ENCODE measurements at places on chromosomes 12 and 14.

DNA sequence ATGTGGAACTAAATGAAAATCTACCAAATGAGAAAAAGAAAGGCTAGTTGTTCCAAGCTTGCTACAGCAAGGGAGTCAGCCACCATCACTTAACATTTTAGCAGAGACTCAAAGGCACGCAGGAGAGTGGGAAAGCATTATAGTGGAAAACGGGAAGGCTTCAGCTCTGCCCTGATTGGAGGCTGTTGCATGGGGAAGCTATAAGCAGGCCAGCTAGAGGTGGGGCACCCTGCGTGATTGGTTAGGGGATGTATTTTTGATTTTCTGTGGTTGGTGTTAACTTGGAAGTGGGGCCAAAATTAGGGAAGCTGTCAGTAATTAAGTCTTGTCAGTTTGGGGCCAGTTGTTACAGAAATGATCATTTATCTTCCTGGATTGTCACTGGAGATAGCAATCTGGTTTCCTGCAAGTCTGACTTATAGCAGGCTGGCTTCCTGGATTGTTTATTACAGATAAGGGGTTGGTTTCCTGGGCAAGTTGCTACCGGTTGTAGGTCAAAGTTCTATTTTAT lies 93.9 kb downstream of the FAR2 start:
- no peak for DNase-seq

- no peak for DNase-seq
Observed at GRCh38 chr12:18990856-18991255, 138.7 kb upstream of the PLEKHA5 start.

DNA sequence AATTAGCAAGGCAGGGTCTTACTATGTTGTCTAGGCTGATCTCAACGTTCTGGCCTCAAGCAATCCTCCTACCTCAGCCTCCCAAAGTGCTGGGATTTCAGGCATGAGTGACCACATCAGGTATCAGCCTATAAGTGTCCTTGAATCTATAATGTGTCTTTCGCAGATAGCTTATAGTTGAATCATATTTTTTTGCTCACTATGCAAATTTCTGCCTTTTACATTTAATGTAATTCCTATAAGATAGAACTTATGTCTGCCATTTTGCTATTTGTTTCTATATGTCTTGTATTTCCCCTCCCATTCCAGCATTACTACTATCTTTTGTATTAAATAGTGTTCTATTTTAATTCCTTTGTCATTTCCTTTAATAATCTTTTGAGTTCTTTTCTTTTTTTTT lies 10.5 kb upstream of the ATF7 start:
- DNase-seq = no peak

DNA sequence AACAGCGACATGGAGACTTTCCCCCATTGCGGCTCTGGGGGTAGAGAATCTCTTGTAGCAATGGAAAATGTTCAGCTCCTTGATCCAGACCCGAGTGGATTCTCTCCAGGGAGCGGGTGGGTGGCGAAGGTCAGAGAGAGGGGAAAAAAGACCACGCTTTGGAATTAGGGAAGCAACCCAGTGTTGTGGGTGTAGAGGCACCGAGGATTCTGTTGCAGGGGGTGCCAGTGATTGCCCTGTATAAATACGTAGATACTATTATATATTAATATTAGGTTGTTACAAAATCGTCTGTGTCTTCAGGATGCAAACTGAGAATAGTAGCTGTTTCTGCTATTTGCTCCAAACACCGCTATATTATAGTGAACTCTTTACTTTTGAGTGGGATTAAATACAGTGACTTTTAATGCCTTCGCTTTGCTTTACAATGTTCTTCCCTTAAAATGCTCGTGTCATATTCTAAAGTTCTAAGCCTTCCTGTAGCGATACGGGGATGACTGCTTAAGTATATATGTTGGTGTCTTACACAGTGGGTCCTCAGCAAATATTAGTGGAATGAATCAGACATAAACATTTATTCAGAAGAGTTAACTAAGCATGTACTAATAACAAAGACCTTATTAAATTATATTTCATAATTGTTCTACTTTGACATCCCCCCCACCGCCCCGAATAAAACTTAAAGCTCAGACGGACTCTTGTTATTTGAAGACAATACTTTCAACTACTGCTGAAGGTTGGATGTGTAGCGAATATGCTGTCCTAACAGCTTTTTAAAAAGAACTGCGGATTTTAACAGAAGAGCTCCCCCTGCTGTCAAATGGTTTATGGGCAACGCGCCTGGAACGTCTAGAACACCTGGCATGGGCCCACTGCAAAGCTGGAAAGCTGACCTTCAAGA lies 136.4 kb upstream of the KRAS start:
- peak; percentile 89 for DNase-seq

GRCh38 chr12:57535764-57536596 lies 11.0 kb downstream of the DCTN2 start:
- DNase-seq = peak; percentile 48

- DNase-seq = no peak
Observed at GRCh38 chr14:69501423-69501838, 16.9 kb downstream of the PLEKHD1 start.

GRCh38 chr12:67826946-67827720 lies 162.1 kb upstream of the IFNG-AS1 start:
- DNase-seq = no peak

DNA sequence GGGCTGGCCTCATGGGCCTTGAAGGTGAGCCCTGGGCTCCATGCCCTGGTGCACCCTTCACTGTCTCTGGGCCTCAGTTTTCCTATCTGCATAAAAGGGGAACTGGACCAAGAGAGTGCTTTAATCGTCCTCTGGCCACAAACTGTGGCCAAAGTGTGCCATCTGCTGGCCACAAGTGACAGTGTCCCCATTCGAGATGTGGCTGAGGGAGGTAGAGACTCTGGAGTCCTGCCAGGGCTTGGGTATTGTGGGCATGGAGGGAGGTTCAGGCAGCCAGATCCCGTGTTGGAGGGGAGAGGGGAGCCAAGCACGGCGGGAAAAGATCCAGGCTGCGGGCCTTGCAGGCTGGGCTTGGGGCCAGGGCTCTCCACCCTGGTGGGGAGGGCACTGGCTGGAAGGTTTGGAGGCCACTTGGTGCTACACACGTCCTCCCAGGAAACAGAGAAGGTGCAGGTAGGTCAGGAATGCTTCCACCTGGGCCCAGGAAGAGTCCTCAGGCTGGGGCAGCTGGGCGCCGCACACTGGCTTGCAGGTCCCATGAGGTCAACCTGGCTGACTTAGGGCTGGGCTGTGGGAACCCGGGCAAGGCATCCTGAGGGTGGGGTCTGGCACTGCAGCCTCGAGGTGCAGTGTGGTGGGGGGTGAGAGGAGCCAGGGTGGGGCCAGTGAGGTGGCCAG lies 7.3 kb upstream of the KIF26A start:
- peak; percentile 61 for DNase-seq

- no peak for DNase-seq
Observed at GRCh38 chr12:132251741-132252490, 77.5 kb downstream of the GALNT9 start.

GRCh38 chr12:76852106-76852505 lies 26.7 kb downstream of the CSRP2 start:
- DNase-seq = no peak

DNA sequence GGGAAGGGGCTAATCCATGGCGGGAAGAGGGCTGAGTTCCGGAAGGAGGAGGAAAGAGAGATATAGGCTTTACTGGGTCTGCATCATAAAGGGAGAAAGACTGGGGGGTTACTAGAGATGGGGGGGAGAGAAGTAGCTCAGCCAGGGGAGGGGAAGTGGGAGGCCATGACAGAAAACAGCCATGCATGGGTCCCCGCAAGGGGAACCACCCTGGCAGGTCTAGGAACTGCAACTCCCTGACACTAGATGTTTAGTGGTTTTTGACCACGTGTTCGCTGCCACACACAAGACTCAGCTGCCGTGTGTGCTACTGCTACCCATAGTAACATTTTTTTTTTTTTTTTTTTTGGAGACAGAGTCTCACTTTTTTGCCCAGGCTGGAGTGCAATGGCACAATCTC lies 145.0 kb downstream of the RIMBP2 start:
- DNase-seq = no peak

GRCh38 chr12:131194166-131194565 lies 240.5 kb downstream of the ADGRD1 start:
- DNase-seq = no peak

DNA sequence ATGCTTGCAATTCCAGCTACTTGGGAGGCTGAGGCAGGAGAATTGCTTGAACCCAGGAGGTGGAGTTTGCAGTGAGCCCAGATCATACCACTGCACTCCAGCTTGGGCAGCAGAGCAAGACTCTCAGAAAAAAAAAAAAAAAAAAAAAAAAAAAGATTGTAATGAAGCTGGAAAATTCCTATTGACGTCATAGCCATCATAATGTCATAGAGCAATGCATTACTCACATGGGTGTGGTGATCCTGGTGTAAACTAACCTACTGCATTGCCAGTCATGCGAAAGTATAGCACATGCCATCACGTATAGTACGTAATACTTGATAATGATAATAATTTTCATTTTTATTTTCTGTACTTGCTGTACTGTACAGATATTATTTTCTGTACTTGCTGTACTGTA lies 42.7 kb upstream of the NID2 start:
- DNase-seq = no peak

DNA sequence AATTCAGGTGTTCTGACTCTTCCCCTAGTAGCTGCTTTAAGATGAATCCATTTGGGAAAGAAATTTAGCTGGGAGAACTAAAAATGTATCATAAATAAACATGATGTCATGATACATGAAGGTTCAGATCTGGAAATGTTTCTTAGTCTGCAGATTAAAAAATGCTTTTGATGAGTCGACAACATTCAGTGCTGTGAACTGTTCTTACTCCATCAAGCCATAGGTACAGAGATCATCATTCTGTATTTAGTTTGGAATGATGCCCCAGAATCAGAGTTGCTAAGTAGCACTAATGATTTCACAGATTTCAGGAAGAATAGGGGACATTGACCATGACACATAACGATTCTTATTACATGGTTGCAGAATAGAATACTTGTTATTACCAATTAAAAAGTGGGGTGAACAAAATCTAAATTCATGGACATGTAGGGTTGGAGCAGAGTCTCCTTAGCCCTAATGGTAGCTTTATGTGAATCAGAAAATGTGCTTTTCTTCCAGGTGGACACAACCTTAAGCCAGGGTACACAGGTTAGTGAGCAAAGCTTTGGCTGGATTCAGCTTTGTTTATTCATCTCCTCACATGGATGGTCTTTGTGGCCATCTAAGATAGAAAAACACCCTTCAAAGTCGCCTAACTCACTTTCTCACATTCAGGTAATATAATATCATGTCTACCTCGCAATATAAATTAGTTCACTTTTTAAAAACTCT lies 205.4 kb upstream of the SEL1L start:
- no peak for DNase-seq

DNA sequence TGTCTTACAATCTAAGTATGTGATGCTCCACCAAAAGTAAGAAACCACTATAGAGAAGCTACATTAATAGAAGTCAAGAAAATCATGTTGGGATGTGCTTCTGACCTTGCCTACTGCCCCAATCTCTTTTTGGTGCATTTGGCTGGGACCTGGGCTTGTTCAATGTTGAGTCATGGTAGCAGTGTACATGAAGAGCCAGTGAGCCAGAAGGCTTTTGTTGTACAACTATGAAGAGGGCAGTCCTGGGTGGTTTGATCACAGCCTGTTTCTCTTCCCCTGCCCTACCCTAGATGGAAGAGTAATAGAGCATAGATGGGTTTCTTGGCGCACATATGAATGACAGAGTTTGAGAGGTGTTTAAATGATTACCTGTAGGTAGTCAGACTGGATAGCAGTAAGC lies 56.4 kb downstream of the UBR7 start:
- no peak for DNase-seq

DNA sequence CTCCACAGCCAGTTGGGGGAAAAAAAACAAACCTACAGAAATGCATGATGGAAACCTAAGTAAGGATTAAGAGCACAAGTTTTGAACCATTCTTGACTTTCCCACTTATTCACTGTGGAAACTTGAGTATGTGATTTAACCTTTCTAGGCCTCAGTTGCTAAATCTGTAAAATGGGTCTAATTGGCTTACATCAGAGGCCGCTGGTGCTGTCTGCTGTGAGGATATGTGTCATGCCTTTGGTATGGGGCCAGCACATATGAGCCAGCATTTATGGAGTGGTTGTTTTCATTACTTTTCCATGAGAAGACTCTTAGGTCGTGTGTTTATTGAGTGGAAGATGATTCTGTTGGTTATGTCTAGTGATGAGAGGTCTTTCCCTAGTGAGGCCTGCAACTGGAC lies 102.4 kb downstream of the ESR2 start:
- DNase-seq = no peak

DNA sequence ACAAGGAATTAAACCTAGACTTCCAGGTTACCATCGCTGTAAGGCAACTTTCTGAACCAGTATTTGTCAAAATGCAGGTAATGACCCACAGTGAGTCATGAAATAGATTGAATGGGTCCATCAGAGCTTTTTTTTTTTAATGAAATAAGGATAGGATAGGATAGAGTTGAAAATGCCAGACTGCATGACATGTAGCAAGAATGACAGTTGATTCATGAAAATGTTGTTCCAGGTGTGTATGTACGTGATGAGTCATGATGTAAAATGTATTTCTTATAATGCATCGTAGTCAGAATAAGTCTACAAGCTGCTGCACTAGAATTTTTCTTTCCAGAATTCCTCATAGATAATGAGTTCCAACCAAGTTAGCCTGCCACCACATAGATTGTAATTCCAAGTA lies 184.4 kb upstream of the BCL2L14 start:
- no peak for DNase-seq

DNA sequence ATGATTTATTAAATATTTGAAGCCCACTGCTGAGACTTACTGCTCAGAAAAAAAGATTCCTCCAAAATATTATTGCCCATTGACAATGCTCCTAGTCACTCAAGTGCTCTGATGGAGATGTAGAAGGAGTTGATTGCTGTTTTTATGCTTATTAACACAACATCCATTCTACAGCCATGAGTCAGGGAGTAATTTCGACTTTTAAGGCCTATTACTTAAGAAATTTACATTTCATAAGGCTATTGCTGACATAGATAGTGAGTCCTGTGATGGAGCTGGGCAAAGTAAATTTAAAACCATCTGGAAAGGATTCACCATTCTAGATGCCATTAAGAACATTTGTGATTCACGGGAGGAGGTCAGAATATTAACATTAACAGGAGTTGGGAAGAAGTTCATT lies 5.2 kb downstream of the KCNJ8 start:
- DNase-seq = no peak

DNA sequence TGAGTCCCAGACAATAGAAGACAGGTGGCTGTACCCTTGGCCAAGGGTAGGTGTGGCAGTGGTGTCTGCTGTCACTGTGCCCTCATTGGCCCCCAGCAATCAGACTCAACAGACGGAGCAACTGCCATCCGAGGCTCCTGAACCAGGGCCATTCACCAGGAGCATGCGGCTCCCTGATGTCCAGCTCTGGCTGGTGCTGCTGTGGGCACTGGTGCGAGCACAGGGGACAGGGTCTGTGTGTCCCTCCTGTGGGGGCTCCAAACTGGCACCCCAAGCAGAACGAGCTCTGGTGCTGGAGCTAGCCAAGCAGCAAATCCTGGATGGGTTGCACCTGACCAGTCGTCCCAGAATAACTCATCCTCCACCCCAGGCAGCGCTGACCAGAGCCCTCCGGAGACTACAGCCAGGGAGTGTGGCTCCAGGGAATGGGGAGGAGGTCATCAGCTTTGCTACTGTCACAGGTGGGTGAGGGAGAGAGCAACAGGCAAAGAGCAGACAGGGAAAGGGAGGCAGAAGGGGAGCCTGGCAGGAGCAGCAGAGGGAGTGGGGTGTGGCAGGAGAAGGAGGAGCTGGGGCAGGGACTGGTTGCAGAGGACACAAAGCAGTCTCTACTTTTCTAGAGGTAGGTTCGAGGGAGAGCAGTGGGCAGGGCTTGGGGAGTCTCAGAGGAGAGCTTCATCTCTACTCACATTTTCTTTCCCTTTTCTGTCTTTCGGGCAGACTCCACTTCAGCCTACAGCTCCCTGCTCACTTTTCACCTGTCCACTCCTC lies 452 bp downstream of the INHBE start:
- peak; percentile 46 for DNase-seq

- peak; percentile 71 for DNase-seq
Observed at GRCh38 chr14:100900837-100901390, 2.6 kb downstream of the RTL1 start.
